ENCODE measurements at places on chromosomes 12 and 14. TPM values are rescaled to one million over a fixed set of nuclear protein-coding genes. Genes with fewer than 3 reads are reported as not detected.

IL22 gene
- total RNA-seq = not detected

FSCB gene
- total RNA-seq = not detected

CCDC88C gene
- total RNA-seq = 11.5 TPM

PTHLH gene
- 3.3 TPM for total RNA-seq

ORAI1 gene
- total RNA-seq = 27.7 TPM

SPATS2 gene
- total RNA-seq = 43.0 TPM

PTPN6 gene
- not detected for total RNA-seq

PLCZ1 gene
- total RNA-seq = not detected

Measured in myocyte (in vitro differentiated cells).